NCI-H2029 treated with DMSO at 0.1 percent for 48 hours (cell line): ENCODE measurements at places on chromosomes 12 and 14.

DNA sequence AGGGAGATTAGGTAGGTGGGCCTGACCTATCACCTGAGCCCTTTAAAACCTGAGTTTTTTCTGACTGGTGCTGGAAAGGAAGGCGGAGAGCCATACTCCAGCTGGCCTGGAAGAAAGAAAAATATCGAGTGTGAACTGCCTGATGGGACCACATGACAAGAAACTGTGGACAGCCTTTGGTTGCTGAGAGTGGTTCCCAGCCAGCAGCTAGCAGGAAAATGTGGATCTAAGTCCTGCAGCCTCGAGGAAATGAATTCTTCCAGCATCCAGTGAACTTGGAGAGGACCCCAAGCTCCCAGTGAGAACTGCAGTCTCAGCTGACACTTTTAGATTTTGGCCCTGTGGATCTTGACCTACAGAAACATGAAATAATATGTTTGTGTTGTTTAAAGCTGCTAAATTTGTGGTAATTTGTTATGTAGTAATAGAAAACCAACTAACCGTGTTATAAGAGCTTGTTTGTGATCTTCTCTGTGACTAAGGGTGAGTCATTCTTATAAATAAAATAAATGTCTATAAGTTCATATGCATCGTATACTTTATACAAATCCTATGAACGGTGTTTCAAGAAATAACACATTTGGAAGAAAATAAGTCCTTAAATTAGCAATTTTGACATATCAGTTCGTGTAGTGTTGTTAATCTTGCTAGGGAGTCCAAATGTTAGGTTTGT, 359.6 kb downstream of the BMP4 start:
- DNase-seq = no peak

GRCh38 chr12:30440826-30441602, 254.7 kb downstream of the IPO8 start:
- no peak for DNase-seq

DNA sequence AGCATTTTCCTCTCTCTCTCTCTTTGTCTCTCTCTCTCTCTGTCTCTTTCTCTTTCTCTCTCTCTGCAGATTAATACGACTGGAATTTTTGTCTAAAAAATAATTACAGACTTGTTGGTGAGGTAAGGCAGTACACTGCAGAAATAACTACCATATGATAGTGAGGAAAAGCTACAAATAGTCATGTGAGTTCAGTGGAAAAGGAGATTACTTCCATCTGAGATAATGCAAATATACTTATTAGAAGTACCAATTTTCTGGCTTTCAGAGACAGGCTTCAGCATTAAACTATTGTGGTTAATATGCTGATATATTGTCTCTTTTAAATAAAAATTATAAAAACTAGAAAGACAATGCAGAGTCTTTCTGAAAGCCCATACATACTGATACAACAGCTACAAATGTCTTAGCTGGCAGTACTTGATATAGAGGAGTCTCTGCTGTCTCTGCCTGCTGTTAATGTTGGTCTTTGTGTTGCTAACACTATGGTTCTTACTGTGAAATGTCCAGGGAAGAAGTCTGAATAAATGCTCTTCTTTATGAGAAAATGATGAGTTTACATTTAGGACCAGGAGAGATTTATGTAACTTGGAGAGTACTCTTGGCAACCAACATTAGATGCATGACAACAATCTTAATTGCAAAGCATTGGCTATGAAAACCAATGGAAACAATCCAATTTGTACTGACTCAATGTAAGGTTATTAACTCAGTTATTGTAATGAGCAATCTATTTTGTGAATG, 167.0 kb downstream of the LRFN5 start:
- DNase-seq = no peak

DNA sequence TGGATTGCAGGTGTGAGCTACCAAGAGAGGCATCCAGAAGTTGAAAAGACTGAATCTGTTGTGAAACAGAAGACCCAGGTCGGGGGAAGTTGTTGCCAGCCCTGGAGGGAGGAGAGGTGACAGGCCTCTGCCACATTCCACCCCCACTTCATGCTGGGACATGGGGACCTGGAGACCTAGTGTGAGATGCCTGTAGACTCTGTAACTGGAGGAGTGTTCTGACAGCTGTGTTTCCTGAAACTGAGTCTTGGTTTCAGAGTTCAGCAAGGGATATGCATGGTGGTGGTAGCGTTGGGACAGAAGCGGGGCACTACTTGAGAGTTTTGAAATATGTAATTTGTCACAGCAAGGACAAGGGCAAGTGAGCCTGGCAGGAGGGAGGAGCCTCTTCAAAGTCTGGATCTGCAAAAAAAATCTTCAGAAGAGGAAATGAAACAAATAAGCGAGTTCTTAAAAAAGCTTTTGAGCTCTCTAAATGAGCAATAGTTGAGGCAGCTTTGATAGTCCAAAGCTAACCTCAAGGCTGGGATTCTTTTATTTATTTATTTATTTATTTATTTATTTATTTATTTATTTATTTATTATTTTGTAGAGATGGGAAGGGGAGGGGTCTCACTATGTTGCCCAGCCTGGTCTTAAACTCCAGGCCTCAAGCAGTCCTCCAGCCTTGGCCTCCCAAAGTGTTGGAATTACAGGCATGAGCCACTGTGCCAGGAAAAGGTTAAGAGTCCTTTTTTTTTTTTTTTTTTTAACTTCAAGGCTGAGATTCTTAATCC, 58.9 kb upstream of the EEA1 start:
- no peak for DNase-seq

GRCh38 chr14:90508536-90509254, 111.9 kb downstream of the CALM1 start:
- DNase-seq = no peak
